GM04504 (cell line): ENCODE measurements at places on chromosomes 1 and 21.

GRCh38 chr1:28983091-28983490, 68.7 kb downstream of the EPB41 start:
- DNase-seq = no peak

- DNase-seq = peak; percentile 35
Measured at GRCh38 chr21:21163904-21164303, 165.7 kb downstream of the NCAM2 start.

- no peak for DNase-seq
Measured at GRCh38 chr21:33069243-33069642, 698 bp upstream of the OLIG1 start.

GRCh38 chr1:203320591-203321272, 15.4 kb downstream of the BTG2 start:
- no peak for DNase-seq

GRCh38 chr21:33687634-33688033, 45.3 kb downstream of the ITSN1 start:
- DNase-seq = no peak

DNA sequence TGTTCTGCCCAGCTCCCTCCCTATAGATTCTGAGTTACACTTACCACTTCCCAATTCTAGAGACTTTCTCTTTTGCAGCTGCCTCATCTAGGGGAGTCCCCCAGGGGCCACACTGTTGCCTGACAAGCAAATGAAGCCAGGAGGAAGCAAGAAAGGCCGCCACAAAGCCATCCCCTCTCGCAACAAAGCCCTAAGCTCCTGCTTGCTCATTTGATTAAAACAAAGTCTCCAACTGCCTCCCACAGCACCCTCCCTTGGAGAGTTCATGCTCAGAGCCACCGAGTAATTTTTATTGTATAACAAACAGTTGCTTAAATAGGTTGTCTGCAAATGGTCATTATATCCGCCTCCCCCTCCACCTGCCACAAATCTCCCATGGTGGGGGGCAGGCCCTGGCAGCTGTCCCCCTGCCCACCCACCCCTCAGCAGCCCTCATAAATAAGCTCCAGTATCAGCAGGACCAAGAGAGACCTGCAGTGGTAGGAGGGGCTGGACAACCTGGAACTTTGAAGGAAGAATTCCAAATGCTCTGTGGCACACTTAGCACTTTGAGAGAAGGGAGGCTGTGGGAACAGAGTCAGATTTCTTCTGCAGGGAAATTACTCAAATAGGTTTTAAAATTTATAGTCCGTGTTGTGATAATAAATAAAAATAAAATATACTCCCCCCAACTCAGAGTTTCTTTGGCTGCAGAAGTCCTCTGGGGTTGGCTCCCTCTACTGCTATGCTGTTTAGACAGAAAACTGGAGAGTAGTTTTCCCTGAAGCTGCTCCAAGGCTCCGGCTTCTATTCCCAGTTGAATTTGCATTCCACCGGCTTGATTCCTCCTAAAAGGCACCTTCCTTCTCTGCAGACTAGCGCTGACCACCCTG, 237.5 kb downstream of the TTLL7 start:
- DNase-seq = no peak

- DNase-seq = peak; percentile 46
Measured at GRCh38 chr1:230797942-230798365, 50.8 kb downstream of the CAPN9 start.

- DNase-seq = no peak
Measured at GRCh38 chr1:59355361-59355760, 58.5 kb downstream of the FGGY start.

- no peak for DNase-seq
Measured at GRCh38 chr1:25042331-25043227, 112.5 kb upstream of the RUNX3 start.

- no peak for DNase-seq
Measured at GRCh38 chr1:37501661-37502060, 12.9 kb downstream of the MEAF6 start.

- no peak for DNase-seq
Measured at GRCh38 chr1:145707183-145707867, at the start of gene PDZK1. Gene PDZK1, minus strand, starts transcription at chr1:145707368. Its CDS starts 19,347 bp downstream, at chr1:145688021.

DNA sequence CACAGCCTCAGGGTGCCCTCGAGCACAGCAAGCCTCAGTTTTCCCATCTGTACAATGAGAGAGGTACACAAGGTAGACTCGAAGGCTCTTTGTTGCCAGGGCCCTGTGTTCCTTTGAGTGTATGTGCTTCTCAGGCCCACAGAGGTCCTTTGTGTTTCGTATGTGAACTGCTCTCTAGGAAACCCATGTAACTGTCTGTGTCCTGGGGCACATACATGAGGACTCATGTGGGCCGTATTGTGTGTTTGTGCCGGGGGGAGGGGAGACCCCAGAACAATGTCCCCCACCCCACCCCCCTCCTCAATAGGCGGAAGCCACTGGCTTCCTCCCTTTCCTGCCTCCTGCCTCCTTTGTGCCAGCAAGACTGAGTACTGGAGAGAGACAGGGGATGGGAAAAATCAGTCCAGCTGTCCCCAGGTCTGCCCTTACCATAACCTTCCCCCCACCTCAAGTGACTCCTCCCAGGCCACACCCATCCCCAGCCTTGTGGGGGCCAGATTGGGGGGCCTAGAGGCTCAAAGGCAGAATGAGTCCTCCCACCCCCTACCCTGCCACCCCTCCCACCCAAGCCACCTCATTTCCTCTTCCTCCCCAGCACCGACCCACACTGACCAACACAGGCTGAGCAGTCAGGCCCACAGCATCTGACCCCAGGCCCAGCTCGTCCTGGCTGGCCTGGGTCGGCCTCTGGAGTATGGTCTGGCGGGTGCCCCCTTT, at the start of gene TIE1:
Gene TIE1 (plus strand): TSS at position 605 of the 717 bp plus-strand sequence. CDS start 90 bp downstream, at position 695.
- DNase-seq = no peak

DNA sequence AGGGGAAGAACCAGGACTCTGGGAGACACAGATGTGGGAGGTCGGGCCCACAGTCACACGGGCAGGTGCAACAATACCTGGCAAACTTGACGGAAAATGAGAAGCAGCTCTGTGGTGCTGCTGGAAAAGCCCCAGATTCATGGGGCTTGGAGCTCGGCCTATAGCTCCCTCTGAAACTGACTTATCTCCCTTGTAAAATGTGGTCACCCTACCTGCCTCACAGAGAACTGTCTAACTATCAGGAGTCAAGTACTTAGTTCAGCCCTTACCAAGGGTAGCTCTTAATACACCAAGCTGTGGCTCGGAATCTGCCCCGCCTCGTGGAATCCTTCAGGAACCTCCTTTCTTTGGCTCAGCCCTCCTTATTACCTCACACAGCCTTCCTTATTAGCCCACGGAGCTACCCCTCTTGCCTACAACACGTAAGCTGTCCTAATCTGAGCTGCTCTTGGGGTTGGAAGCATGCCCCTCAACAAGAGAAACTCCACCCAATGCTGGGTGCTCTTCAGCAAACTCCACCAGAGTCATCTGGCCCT, 68.9 kb downstream of the MRPL37 start:
- no peak for DNase-seq

- DNase-seq = no peak
Measured at GRCh38 chr1:200443860-200444259, 34.0 kb upstream of the ZNF281 start.

GRCh38 chr1:228767636-228768354, 32.5 kb downstream of the RHOU start:
- DNase-seq = no peak

DNA sequence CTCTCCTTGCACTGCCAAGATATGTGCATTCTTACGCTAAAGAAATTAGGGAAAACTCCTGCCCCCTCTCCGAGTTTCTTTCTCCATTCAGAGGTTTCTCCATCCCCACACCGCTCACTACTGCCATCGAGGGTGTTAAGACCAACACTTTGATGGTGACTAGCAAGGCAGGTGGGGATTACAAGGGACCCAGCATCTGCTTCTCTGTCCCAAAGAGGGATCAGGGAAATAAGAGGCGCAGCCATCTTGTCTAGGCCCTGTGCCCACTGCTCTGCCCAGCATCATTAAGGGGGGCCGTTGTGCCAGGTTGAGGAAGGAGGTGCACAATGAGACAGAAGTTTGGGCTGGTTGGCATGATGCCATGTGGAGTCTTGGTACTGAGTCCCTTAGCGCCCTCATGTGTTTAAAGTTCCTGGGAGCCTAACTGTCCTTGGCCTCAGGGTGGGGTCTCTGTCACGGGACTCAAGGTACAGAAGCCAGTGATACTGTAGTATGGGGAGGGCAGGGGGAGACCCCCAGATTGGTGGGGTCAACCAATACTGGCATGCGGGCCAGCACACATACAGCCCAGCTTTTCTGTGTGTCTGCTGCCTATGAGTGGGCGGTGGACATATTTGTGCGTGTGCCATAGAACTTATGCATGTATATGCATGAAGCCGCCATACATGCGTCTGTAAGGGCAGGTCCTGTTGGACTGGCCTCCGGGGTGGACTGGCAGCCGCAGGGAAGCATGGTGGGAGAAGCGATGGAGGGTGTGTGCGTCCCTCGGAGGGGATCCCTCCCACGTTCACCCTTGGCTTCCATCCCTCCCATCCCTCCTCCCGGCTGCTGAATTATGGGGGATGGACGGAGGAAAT, 5.5 kb downstream of the EFNA3 start:
- peak; percentile 12 for DNase-seq

DNA sequence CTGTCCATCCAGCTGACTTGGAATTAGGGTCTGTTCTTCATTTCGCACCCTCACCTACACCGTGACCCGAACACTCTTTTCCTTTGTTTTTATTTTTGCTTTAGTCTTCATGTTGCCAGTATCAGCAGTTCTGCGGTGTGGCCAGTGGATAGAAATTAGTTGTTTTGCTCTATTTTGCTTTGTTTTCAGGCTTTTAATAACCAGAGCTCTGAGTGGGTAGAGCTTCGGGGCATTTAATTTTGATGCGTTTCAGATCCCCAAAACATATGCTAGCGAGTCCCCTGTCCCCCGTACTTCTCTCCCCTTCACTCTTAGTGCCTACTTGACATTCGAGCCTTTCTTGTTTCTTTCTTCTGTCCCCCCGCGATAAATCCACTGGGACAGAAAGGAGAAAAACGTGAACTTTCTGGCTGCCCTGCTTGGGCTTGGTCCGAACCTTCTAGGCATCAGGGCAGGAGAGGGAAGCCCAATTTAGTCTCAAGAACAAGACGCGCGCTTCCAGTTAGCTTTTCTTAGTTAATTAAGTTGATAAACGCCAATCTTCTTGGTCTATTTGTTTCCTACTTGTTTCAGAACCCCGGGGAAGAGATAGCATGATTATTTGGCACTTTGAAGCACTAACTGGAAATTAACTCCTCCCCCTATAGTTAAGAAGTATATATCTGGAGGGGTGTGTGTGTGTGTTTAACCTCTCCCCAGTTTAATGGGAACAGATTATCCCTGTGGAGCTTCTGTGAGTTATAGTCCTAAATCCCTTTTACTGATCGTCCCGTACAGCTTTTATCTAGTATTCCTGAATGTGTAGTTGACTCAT, 839 bp downstream of the SWT1 start:
- no peak for DNase-seq

GRCh38 chr21:35593000-35593502, 467.3 kb downstream of the SETD4 start:
- no peak for DNase-seq

GRCh38 chr21:39575775-39576174, 37.0 kb upstream of the B3GALT5 start:
- DNase-seq = no peak

DNA sequence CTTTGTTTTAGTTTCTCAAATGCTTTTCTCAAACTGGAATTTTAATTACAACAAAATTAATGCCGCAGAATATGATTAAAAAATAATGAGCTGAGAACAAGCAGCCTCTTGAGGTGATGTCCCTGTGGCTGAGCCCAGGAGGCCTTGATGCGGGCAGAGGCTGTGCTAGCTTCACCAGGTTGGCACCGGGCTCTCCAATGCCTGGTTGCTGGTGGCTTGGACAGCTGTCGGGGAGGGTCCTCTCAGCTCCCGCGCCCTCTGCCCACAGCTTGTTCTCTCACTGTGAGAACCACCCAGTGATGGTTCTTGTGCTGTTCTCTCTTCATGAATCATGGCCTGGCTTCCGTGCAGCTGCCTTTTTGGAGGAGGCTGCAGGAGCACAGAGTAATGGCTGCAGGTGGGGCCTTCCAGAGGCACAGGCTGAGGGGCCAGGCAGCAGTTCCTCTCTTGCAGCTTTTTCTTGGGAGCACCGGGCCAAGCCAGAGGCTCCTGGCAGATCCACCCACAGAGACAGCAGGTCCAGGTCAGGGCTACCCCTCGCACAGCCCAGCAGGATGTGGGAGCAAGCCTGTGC, 156.3 kb downstream of the PCBP3 start:
- no peak for DNase-seq

GRCh38 chr1:227547310-227548118, 15.8 kb upstream of the ZNF678 start:
- DNase-seq = no peak

GRCh38 chr1:165444897-165445370, at the start of gene RXRG:
Gene RXRG, minus strand, starts transcription at chr1:165445126. Its CDS starts 233 bp downstream, at chr1:165444893.
- DNase-seq = no peak

DNA sequence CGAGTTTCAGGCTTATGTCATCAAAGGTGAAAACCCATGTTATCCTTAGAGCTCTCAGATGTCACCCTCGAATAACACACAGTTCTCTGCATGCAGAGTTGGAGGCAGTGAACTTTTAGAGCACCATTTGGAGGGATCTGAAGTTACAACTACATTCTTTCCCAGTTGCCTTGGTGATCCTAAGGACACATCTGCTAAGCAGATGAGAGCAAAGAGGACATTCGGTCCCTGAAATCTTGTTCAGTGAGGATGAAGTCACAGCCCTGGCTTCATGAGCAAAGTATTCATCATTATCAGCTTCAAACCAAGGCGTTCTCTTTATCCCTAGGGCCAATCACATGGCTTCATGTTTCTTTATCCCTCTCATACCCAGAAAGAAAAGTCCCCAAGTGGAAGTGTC, 23.1 kb upstream of the MCOLN2 start:
- peak; percentile 83 for DNase-seq

DNA sequence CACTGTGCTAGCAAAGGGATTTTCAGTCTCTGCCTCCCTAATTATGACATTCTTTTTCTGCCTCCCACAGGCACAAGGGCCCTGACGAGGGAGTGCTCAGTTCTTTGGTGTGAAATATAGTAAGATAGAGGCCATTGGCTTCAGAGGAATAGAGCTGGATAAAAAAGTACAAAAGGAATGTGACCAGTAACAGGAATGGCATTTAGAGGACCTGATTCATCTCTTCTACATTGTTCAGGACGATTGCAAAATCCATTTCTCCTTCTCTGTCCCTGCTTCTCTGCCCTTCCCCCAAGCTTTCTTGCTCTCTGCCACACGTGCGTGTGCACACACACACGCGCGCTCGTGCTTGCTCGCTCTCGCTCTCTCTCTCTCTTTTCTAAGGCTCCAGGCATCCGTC, 668.2 kb downstream of the KIF26B start:
- DNase-seq = peak; percentile 74

- no peak for DNase-seq
Measured at GRCh38 chr1:114558544-114558943, 22.9 kb downstream of the BCAS2 start.

DNA sequence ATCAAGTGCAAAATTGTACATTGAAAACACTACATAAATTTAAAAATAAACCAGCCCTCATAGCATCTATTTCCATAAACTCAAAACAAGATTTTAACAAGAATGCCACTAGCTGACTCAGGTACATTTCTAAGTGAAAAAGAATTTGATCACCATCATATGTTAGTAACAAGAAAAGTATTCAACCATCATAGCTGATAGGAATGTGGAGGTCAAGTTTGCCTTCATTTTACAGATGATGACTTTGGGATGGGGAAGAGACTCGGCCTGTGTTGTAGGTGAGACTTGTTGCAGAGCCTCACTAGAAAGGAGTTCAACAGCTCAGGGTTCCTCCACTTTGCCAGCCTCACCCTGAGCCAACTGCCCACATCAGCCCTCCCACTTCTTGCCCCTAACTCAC, 318.8 kb upstream of the FAM78B start:
- DNase-seq = no peak

GRCh38 chr1:42957880-42958487, 684 bp downstream of the SLC2A1 start:
- DNase-seq = no peak
